Activated T-helper 17 cell treated with anti-CD3 and anti-CD28 coated beads, Interleukin-2, amount 50 U/mL, for 72 hours (primary cell): ENCODE measurements at places on chromosomes 13 and 19.

DNA sequence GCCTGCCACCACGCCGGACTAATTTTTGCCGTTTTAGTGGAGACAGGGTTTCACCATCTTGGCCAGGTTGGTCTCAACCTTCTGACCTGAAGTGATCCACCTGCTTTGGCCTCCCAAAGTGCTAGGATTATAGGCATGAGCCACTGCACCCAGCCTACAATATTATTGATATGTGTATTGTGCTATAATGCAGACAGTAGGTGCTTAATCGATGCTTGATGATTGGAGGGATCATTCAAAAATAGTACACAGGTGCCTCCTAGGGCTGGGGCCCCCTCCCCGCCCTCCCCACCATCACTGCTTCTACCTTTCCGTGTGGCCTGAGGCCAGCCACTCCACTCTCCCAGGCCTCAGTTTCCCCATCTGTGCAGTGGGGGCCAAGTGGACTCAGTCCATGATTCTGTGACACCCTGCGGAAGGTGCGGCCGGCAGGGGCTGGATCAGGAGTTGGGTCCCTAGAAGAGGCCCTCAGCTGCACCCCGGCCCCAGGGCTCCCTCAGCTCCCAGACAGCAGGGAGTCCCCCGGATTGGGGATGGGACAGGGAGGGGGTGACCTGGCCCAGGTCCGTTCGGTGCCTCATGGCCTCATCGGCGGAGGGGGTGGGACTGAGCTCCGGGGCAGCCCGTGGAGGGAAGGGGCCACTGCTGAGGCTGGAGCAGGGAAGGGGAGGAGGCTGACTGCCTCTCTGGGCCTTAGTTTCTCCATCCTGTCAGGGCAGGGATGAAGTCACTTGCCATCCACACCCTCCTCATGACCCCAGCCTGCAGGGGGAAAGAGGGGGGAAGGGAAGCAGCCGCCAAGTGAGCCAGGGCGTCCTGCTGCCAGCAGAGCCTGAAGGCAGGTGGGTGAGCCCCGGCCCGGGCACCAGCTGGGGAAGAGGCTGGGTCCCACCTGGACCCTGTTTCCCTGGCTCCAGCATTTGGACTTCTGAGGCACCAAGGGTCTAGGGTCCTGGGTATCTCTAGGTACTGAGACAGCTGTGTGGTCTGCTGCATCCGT, 1.2 kb downstream of the ADAMTSL5 start:
- no peak for ATAC-seq

DNA sequence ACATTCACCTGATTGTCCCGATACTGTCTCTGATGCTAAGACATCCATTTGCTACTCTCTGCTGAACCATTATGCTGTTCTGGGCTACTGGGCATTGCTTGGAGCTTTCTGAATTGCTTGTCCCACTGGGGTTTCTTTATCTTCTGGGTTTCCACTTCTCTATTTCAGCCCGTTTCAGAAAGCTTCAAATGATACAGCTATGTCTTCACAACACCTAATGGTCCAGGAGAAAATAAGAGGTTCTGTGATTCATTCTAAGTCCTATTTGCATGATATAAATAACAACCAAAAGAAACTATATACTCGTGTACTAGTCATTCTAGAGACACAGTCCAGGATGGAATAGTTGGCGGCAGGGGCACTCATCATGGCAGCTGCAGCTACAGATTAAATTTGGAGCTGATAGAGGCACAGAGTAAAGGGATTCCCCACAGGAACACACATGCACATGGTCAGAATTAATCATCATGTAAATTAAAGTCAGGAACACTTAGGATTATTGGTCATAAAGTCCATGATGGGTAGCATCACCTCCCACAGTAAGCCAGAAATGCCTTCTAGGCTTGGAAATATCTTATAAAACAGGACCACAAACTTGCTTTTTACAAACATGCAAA, 33.3 kb upstream of the SCEL start:
- no peak for ATAC-seq

- ATAC-seq, result no peak
These were observed 72.1 kb downstream of the KATNAL1 start for GRCh38 chr13:30235216-30235615.

DNA sequence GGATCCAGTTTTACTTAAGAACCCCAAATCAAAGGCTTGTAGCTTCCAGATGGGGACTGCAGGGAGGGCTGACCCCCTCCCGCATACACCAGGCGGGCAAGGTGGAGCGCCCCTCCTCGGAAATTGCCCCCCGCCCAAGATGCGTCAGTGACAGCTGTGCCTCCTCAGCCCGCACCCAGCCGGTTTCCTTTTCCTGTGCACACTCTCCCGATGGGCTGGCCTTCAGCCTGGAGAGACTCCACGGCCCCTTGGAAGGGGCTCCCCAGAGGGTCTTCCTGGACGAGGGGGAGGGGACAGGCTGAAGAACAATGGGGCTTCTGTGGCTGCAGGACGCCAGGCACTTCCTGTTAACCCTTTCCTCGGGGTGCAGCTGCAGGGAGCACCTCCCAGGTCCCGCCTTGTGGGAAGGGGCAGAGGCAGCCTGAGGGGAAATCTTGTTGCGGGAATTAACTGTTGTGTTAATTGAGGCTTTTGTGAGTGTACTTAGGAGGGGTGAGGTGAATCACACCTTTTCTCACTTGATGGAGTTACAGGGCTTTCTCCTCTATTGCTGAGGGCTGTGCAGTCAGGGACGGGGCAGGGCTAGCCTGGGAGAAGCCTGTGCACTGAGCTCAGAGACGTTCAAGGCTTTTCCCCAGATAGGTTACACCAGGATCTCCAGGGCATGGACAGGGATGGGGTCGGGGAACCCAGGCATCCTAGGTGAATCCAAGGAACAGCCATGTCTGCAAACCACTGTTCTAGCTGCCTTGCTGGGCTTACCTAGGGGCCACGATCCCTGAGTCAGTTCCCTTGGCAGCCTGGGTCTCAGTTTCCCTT, 14.3 kb downstream of the IER2 start:
- ATAC-seq, result peak; percentile 18

DNA sequence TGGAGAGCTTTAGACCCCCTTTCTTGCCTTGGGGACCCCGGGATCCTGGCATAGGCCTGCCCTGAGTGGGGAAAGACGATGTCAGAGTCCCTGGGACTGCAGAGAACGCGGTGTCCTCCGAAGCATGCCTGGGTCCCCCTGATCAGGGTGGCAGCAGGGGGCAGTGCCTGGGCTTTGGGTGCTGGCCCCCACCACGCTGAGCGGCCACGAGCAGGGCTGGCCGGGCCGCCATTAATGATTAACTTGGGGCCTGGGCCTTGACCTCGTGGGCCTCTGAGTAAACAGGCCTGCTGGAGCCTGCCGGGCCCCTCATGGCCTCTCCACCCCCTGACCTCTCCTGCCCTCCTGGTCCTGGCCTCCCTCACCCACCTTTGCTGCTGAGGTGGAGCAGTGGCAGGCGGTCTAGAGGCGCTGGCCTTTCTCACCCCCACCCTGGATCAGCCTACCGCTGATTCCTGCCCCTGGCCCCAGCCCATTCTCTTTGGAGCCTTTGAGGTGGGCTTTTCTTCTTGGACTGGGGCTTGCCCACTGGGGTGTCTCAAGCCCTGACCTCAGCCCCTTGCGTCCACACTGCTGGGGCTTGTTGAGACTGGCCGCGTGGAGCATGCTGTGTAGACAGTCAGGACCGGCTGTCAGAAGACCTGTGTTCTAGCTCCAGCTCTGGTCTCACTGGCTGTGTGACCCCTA, 26.3 kb downstream of the CEBPA start:
- no peak for ATAC-seq

- ATAC-seq, result no peak
These were observed 1019.4 kb upstream of the SLC10A2 start for GRCh38 chr13:104085611-104086010.

DNA sequence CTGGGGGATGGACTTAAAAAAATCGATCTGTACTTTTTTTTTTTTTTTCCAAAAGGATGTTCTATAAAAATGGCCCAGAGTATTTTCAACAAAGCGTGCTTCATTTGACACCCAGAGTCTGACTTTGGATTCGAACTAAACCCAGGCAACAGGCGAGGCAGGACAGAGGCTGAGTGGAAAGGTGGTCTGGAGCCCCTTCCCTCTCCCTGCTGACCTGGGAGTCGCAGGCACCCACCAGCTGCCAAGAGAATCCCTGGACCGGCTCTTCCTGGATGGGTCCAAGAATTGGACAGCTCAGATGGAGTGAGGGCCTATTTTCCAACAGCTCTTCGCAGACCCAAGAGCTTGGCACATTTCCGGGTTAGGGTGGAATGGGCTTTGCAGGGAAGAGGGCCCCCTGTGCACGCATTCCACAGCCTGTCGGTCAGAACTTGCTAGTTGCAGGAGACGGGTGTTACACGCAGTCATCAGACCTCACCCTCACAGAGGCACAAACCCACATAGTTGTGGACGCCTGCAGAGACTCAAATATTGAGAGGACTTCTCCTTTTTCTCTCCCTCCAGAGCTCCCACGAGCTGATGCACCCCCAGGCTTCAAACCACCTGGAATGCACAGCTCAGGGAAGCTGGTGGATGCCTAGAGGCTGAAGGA, 15.2 kb downstream of the KCTD15 start:
- ATAC-seq, result no peak

- ATAC-seq, result no peak
These were observed 598.7 kb upstream of the SPRY2 start for GRCh38 chr13:80939581-80939980.

GRCh38 chr13:73194310-73194709, 135.5 kb downstream of the KLF5 start:
- no peak for ATAC-seq

DNA sequence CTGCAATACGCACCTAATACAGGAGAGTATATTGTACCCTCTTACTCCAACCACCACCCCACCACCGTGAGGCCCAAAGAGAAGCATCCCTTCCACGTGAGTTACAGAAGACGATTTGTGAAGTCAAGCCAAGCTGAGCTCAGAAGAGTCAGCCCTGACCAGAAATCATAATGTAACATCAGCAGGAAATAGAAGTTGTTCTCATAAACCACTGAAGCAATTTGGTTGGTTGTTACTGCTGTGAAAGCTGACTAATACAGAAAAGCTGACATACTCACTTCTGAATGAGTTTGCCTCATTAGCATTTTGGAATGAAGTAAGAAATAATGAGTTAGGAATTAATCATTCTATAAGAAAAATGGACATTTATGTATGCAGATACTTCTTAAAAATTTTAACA, 749.4 kb upstream of the SLC10A2 start:
- ATAC-seq, result no peak
